ENCODE measurements at places on chromosomes 12 and 14. TPM values are rescaled to one million over a fixed set of nuclear protein-coding genes. Genes with fewer than 3 reads are reported as not detected.

BMP4 gene
- 8.6 TPM for total RNA-seq

LRRK2 gene
- total RNA-seq: 6.8 TPM

DNA sequence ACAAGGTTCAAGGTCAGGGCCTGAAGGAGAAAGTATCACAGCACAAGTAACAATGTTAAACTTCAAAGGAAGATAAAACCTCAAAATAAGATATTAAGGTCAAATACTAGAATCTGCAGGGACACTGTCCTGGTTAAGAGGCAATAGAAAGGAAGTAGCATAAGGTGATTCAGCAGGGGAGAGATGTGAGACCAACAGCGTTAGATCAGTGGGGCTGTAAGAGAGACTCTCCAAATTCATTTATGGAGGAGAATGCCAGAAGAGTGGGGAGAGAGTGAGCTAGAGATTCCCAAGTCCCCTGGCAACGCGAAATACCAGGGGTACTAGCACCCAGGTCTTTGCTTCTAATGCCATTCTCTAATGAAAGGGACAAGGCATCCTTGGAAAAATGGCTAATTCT, 610.9 kb downstream of the DIO2 start:
- no peak for DNase-seq

GRCh38 chr12:9960590-9960989, 10.6 kb upstream of the CLEC12A start:
- no peak for DNase-seq

DNA sequence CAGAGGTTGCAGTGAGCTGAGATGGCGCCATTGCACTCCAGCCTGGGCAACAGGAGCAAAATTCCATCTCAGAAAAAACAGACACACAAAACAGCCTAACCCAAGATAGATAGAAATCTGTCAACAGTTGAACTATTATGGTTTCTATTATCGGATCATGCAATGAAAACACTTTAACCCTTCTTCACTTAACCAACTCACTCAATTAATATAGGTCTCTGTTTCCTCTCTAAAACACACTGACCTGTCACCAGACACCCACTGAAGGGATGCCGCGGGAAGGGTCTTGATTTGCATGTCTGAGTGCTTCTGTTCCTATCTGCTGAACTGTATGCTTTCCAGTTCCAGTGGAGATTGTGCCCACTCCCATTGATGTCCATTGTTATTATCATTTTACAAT, 38.0 kb upstream of the NUDT4 start:
- DNase-seq: no peak

DNA sequence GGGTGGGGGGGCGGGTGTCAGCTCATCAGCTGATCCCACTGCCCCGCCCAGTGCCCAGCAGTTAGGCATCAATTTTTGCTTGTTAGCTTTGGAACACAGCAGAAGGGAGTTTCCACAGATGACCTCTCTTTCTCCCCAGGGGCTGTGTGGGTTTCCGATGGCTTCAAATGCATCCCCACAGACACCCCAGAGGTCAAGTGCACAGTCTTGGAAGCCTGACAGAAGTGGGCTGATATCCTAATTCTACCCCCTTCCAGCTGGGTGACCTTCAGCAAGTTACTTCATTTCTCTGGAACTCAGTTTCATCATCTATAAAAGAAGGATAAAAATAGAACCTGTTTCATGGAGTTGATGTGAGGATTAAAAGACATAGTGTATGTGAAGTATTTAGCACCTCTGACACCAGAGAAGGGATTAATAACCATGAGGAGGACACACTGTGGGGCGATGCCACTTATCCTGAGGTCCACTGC, 22.0 kb downstream of the TTC9 start:
- DNase-seq: no peak

- no peak for DNase-seq
Observed at GRCh38 chr14:34081101-34081575, 130.3 kb upstream of the EGLN3 start.

RHEBL1 gene
- total RNA-seq: 0.97 TPM

GRCh38 chr12:104187446-104188155, 28.0 kb upstream of the TXNRD1 start:
- no peak for DNase-seq

DNA sequence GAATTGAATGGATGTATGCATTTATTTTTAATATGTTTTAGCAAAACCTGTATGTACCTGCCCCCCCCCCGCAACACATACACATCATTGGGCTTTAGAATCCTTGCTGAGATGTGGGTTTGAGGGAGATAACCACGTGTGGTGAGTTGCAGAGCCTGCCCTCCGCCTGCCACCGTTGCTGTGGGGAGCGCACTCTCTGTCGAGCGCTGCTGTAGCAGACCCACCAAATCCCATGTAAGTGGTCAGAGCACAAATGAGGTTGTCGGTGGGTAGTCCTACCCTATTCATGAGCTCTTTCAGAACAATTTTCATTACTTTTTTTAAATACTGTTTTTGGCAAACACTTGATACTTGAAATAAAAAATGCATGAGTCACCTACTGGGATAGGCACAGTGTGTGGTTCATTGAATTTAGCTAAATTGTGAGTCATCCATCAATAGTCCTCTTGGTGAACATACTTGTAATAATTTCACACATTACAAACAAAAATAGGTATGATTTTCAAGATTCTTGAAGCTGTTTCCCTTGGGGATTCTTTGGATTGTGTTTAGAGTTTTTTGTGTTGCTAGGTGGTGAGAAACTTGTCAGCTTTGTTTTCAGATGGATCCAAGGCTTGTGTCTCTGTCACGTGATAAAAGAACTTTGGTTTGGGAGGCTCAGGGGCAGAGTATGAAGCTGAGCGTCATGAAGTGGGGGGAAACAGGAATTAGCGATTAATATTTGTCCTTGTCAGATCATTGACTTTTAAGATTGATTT, 107.6 kb downstream of the PTCSC3 start:
- DNase-seq: no peak

PMCH gene
- not detected for total RNA-seq

DNA sequence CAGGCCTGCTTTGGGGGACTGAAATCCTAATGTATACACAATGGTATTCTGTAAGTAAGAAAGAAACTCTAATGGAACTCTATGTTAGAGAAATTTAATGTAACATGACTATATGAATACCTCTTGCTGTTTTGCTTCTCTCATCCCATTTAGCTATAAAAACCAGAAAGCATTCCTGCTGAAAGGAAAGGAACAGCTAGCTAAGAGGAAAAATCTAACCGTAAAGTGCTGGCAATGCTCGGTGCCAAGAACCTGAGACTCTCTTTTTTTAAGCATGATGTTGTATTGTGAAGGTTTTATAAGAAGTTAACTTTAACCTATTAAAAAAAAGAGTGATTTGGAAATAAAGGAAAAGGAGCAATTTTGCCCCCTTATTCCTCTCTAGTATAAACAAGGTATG, 75.6 kb upstream of the DACT1 start:
- no peak for DNase-seq

GRCh38 chr12:18483698-18484325, 222.5 kb downstream of the PIK3C2G start:
- no peak for DNase-seq

DNA sequence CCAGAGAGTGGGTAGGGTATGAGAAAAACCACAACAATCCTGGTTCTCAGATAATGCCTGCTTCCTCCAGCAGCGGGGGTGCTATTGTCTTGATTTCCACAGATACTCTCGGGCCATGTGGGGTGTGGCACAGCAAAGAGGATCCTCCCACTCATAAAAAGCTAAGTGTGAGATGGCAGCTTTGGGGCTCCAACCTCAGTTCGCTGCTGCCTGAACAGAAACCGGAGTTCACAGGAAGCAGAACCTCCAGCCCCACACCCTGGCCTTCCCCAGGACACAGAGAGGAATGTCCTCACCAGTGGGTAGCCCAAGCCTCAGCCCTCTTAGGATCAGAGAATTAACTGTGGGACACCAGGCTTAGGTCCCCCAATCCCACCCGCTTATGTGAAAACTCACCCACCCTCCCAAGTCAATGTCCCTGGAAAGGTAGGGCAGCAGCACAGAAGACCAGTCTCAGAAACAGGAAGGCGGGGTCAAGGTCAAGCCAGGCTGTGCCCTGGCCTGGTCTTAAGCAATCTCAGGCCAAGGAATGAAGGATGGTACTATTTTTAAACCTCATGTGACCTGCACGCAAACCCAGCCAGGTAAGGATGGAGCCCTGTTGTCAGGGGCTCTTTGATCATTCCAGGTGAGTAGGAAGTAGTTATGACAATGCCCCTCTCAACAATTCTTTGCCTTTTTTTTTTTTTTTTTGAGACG, 9.0 kb downstream of the KCTD10 start:
- no peak for DNase-seq

GRCh38 chr12:7101047-7101693, 7.8 kb downstream of the C1RL start:
- no peak for DNase-seq

SIX6 gene
- total RNA-seq: 0.38 TPM

TAS2R13 gene
- not detected for total RNA-seq

DNA sequence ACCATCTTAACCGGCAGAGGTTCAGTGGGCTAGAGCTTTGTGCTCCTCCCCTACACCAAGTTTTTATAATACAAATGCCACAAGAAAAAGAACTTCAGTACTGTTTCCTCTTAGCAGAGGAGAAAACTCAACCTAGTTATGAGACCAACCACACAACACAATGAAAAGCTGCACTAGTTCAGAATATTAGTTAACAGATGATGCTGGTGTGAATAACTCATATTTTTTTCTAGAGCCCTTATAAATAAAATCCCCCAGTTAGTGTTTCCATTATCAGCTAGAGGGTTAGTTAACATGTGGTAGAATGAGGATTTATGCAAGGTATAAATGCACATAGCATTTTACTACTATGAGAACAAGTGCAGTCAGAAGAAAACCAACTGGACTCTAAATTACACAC, 61.9 kb upstream of the AMN1 start:
- DNase-seq: no peak

FAM222A gene
- total RNA-seq: 5.1 TPM

- no peak for DNase-seq
Observed at GRCh38 chr12:49661191-49661590, 37.8 kb downstream of the PRPF40B start.

- DNase-seq: no peak
Observed at GRCh38 chr14:63993992-63994391, 141.2 kb downstream of the SYNE2 start.

DNA sequence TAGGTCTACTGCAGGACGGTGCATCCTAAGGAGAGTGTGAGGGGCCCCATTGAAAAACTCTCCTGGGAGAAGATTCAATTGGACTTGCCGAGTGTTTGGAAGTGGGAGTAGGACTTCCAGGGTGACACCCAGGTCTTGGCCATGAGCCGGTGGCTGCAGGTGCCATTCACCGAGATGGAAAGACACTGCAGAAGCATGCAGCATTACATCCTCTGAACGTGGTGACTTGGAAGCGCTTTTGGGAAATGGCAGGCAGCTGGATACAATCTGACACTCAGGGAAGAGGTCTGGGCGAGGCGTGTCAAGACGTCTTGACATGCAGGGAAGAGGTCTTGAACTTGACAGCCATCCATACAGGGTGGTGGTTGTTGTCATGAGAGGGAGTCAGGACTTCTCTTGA, 126.9 kb downstream of the PAPOLA start:
- no peak for DNase-seq

GRCh38 chr12:106672314-106673025, 89.7 kb downstream of the RFX4 start:
- no peak for DNase-seq

PLEKHD1 gene
- total RNA-seq: 0.69 TPM

DNA sequence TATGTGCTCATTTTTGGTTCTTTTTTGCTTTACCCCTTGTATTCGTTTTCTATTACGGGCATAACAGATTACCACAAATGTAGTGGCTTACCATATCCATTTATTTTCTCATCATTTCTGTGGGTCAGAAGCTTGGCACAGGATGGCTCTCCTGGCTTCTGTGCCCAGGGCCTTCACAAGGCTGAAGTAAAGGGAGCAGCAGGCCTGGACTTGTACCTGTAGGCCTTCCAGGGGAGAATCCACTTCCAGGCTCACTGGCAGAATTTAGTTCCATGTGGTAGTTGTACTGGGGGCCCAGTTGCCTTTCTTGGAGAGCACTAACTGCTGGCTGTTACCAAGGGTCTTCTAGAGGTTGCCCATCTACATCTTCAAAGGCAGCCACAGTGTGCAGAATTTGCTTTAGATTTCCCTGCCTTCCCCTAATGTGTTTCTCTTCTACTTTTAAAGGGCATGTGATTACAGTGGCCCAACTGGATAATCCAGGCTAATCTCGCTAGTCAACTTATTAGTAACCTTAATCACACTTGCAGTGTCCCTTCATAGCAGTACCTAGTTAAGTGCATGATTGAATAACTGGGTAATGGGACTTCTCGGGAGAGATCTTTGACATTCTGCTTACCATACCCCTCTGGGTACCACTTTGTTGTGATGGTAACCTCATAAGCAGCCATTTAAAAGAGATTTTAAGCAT, 67.0 kb downstream of the CRADD start:
- no peak for DNase-seq

NKX2-8 gene
- not detected for total RNA-seq

ZNF891 gene
- total RNA-seq: 0.90 TPM

GRCh38 chr12:2614341-2614740, 180.4 kb upstream of the FKBP4 start:
- no peak for DNase-seq

DNA sequence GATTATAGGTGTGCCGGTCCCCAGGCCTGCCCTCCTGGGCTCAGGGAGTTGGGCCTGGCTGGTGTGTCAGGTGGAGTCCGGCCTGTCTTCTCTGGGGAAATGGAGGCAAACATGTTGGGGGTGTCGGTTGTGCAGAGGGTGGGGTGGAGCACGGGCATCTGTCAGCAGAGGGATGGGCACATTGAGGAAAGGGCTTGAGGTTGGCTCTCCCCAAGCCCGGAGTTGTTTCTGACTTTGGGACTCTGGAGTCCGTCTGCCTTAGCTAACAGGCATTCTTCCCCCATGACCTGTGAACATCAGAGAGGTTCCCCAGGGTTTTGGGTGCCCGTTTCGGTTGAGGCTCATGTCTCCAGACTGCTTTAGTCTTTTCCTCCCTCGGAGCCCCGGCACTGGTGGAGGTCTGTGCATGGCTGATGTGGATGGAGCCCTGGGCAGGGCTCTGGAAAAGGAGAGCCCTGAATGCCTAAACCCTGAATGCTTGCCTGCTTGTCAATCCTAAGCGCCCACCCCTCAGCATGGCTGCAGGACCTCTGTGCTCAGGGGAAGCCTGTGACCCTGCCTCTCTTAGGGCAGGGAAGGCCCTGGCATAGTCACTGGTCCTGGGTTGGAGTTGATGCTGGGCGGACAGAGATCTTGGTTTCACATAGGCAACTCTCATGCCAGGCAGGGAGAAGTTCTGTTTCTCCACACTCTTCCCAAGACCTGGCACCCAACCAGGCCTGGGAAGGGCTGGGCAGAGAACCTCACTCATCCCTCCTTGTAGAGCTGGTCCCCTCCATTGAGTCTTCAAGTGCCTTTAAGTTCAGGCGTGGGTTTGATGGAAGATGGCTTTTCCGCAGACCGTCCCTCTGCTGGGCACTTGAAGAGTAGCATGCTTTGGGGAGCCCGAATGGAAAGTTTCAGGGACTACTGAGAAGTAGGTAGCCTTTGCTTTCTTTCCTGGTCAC, 12.9 kb downstream of the NYNRIN start:
- DNase-seq: no peak

SERPINA3 gene
- 20.9 TPM for total RNA-seq

GRCh38 chr12:110561471-110562201, 21.5 kb downstream of the PPTC7 start:
- DNase-seq: no peak

SLC17A8 gene
- total RNA-seq: not detected

Measured in psoas muscle (tissue), 8 donors.